ENCODE measurements at places on chromosomes 5 and 9. TPM values are rescaled to one million over a fixed set of nuclear protein-coding genes. Genes with fewer than 3 reads are reported as not detected.

Gene COL5A1
- 74.9 TPM for total RNA-seq

Gene PHF24
- total RNA-seq, result 0.13 TPM

Gene PLAC8L1
- 0.40 TPM for total RNA-seq

Gene PKD2L2
- not detected for total RNA-seq

Gene EIF4EBP3
- total RNA-seq, result 1.8 TPM

Gene SLC46A2
- not detected for total RNA-seq

Gene ANKRD31
- total RNA-seq, result 0.13 TPM

Gene TRPM6
- not detected for total RNA-seq

Gene LRRC19
- total RNA-seq, result not detected

Gene IER5L
- 93.7 TPM for total RNA-seq

Gene FEM1C
- total RNA-seq, result 19.0 TPM

Gene STC2
- total RNA-seq, result 251 TPM

Gene LMBRD2
- total RNA-seq, result 30.4 TPM

Gene CORO2A
- total RNA-seq, result under 0.01 TPM

Gene CEP72
- 2.0 TPM for total RNA-seq

Gene C9orf153
- 0.26 TPM for total RNA-seq

Gene SLC6A7
- not detected for total RNA-seq

Gene CER1
- not detected for total RNA-seq

Gene GNAQ
- total RNA-seq, result 38.7 TPM

Gene PAEP
- not detected for total RNA-seq

Gene ZFYVE16
- total RNA-seq, result 21.4 TPM

Gene AQP3
- total RNA-seq, result 0.26 TPM

Gene PAXX
- 11.6 TPM for total RNA-seq

Gene TSC1
- 40.2 TPM for total RNA-seq

Gene CCDC192
- not detected for total RNA-seq

Gene GPR21
- 0.87 TPM for total RNA-seq

Gene RETREG1
- total RNA-seq, result 1.1 TPM

Gene PRRT1B
- not detected for total RNA-seq

Gene NPR2
- 34.6 TPM for total RNA-seq

Gene TNC
- total RNA-seq, result 48.6 TPM

Gene INSL4
- under 0.01 TPM for total RNA-seq

Gene CDH9
- not detected for total RNA-seq

Gene N4BP3
- total RNA-seq, result 1.5 TPM

Gene PCDHB14
- total RNA-seq, result 1.1 TPM

Gene SPINK4
- total RNA-seq, result not detected

Gene CDO1
- total RNA-seq, result 7.4 TPM

Gene SLC25A2
- total RNA-seq, result 0.31 TPM

Gene APBA1
- 15.2 TPM for total RNA-seq

Gene FAXDC2
- 13.6 TPM for total RNA-seq

Gene C5orf52
- not detected for total RNA-seq

Gene SLC22A4
- 1.7 TPM for total RNA-seq

Gene TAS2R1
- not detected for total RNA-seq

Gene TEX48
- total RNA-seq, result not detected

Gene OR1Q1
- total RNA-seq, result 0.26 TPM

Gene CFAP157
- 0.06 TPM for total RNA-seq

Gene C9
- total RNA-seq, result 0.25 TPM

Gene GFI1B
- not detected for total RNA-seq

Gene C5orf58
- total RNA-seq, result not detected

Gene WDR31
- total RNA-seq, result 2.1 TPM

Gene BARHL1
- not detected for total RNA-seq

Gene FAM163B
- total RNA-seq, result not detected

Gene TOR2A
- 2.3 TPM for total RNA-seq

Gene ZNF462
- 5.2 TPM for total RNA-seq

Gene TMEM38B
- total RNA-seq, result 11.1 TPM

Gene SCAI
- 3.8 TPM for total RNA-seq

Data from aortic smooth muscle cell (primary cell).